ENCODE measurements at places on chromosomes 16 and 17.
A peak's percentile ranks its signal among the peaks of the same experiment; 100 is the strongest.

- DNase-seq, result no peak
Observed at GRCh38 chr16:87993901-87994300, 42.7 kb downstream of the BANP start.

DNA sequence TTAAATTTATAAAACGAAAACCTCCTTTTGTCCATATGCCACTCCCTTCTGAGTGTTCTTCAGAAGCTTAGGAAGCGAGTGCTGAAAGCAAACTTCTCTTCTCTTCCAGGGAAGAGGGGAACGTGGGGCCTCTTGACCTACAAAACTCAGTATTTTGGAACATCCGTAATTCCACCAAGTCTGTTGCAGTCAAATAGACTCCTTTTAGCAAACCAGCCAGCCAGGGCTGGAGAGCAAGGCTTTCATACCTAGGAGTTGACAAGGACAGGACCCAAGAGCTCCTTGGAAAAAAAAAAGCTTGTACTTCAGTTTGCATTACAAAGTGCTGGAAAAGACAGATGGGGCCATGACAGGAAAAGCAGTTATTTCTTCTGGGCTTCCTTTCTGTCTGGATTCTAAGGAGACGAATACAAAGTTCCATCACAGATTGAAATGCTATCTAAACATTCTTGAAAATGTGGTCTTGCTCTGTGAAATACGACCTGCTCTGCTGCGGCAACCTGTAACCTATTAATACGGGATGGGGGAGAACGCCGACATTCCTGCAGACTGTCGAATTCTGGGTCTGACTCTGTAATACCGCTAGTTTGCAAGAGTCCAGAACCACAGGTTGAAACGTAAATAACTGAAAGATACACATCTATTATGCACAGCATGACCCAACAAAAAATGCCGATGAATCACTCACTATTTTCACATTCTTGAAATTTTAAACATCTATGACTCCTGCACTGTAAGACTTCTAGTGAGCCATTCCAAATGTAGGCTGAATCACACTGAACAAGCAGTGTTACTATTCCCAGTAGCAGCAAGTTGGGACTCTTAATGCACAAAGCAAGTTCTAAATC, 20.6 kb downstream of the VPS53 start:
- DNase-seq, result no peak

DNA sequence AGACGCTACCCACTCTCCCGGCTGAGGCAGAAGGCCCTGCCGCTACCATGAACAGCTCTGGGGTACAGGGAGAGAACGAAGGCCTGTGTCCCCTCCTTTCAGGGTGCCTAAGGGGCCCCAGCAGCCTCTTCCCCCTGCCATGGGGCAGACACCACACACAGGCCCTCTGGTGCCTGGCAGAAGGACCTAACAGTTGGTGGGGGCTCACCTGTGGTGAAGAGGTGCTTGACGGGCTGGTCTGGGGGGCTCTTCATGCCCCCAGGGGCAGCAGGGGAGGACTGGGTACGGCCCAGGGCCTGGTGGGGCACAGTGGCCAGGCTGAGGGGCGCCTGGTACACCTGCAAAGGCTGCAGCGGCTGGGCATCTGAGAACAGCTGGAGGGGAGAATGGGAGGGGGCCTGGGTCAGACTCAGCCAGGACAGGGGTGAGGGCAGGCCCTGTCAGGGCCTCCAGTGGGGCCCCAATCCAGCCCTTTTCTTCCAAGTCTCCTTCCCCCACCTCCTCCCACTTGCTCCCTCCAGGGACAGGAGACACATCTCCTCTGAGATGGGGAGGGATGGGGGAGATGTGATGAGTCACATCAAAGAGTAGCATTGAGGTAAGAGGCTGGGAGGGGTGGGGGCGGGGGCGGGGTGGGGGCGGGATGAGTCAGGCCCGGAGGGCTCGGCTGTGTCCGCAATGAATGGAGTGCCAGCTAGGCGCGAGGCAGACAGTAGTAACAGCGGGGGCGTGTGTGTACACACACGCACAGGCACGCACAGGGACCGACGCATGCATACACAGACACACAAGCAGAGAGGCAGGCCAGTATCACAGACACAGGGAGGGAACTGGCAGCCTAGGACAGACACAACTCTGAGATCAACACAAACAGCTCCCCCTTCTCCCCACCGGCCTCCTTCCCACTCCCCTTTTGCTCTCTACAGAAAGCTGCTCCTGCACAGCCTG, 16.1 kb downstream of the G6PC3 start:
- DNase-seq, result no peak

DNA sequence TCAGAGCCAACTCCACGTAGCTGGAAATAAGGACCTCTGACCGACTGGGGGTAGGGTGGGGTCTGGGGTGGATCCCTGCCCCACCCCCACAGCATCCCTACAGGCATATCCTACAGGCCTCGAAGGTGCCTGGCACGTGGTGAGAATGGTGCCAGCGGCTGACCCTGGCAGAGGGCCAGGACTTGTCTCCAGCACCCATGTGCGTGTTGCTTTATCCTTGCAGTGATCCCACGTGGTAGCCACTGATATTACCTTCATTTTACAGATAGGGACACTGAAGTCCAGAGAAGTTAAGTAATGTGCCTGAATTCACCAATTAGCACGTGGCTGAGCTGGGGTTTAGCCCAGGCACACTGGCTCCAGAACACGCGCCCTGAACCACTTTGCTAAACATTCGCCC, 8.3 kb downstream of the ITGAD start:
- no peak for DNase-seq

DNA sequence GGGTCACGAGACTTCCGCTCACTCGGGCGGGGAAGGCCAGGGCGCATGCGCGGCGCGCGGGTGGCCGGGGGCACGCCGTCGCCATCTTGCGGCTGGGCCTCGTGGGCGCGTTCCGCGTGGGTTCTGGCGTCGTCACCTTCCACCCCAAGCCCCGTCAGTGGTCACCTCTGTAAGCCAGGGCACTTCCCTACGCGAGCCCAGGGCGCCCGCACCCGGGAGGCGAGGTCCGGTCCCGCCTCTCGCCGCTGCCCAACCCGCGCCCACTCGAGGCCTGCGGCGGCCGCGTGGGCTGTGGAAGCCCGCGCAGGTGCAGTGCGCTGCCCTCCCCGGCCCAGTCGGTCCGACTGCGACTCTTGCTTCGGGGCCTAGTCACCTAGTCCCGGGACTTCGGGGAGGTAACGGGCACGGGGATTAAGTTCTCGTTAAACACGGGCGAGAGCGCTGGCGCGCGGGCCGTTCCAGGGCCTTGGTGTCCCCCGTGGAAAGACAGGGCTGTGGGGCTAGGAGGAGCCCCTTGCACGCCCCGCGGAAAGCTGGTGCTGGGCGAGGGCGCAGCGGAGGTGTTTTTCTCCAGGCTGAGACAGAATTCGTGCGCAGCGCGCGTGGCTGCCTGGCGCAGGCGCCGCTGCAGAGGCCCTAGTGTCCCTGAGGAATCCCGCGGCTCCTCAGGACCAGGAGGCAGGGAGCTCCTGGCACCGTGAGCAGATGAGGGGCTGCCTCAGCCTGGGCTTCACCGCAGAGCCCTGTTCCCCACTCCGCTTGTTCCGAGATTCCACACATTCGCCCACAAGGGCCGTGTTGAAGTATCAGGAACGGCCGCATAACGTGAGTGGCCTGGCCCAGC, 472 bp upstream of the ARHGDIA start:
- peak; percentile 96 for DNase-seq

GRCh38 chr16:77223184-77223583, 24.0 kb downstream of the SYCE1L start:
- peak; percentile 24 for DNase-seq

GRCh38 chr17:66663041-66663606, 171.8 kb upstream of the CACNG5 start:
- DNase-seq, result no peak

- no peak for DNase-seq
Observed at GRCh38 chr16:13438064-13438463, 481.9 kb upstream of the ERCC4 start.

- DNase-seq, result peak; percentile 57
Observed at GRCh38 chr16:50245417-50246298, 20.7 kb upstream of the ADCY7 start.

GRCh38 chr16:66616169-66616568, 11.7 kb downstream of the CMTM3 start:
- no peak for DNase-seq

GRCh38 chr16:24111724-24112302, 144.3 kb upstream of the CACNG3 start:
- DNase-seq, result no peak

DNA sequence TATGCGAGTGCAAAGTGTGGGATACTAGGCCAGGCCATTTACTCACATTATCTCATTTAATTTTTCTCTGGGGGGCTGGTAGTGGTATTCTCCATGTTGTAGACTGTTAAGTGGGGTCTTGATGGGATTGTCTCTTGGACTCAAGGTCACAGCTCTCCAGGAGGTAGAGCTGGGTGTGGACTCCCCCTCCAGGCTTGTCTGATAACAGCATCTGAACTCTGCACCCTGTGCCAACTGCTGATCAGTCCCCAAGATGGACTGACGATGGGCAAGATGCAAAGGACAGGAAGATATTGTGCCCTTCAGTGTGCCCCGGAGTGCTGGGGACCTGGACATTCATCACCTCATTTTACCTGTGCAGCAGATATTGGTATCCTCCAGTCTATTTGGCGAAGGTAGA, 147.8 kb downstream of the MSI2 start:
- no peak for DNase-seq

DNA sequence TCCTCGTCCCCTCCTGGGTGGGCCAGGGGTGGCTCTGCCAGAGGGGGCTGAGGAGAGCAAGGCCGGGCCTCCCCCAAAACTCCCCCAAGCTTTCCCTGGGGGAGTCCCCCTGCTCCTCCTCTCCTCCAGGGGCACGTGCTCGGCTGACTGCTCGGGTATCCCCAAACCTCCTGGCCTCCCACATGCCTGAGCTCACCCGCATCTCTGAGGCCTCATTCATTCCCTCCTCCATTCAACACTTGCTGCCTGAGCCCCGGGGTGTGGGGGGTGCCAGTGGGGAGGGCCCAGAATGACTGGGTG, 83.1 kb downstream of the RTN4RL1 start:
- DNase-seq, result no peak

DNA sequence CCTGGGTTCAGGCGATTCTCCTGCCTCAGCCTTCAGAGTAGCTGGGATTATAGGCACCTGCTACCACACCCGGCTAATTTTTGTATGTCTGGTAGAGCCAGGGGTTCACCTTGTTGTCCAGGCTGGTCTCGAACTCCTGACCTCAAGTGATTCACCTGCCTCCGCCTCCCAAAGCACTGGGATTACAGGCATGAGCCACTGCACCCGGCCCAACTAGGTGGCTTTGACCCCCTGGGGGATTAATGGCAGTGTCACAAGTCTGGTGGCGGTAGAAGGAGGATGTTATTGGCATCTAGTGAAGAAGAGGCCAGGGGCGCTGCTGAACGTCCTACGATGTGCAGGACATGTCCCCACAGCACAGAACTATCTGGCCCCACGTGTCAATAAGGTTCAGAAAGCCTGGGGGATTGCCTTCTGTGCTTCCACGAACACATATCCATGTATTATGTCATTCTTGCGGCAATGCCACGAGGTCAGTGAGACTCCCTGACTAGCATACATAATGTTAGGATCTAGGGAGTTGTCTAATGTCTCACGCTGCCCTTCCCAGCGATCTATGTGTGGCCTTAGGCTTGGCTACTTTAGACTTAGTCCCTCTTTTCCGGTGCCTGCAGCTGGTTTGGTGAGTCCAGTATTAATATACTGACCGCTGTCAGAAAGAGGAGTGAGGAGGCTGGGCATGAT, 75.8 kb downstream of the ABCC6 start:
- no peak for DNase-seq

- no peak for DNase-seq
Observed at GRCh38 chr16:57612494-57612893, 15.9 kb upstream of the ADGRG1 start.

- DNase-seq, result no peak
Observed at GRCh38 chr17:80528536-80528935, 16.1 kb upstream of the RPTOR start.

DNA sequence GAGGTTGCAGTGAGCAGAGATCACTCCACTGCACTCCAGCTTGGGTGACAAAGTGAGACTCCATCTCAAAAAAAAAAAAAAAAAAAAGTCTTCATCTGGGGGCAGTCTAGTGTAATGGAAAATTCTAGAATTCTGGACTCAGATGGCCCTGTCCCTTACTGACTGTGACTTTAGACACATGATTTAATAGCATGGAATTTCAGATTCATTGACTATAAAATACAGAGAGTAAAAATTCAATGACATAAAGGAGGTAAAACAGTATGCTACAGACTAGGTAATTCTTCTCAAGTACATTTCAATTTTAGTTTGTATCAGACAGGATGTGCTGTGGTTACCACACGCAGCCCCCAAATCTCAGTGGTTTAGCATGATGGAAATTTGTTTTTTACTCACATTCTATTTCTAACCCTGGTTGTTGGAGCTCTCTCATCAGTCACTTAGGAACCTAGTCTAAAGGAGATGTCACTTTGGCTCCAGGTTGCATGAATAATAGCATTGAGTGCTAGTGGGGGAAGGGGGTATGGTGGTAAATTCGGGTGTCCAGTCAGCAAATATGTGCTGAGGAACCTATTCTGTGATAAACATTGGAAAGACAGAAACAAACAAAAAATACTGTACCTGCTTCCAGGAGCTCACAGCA, 444.0 kb downstream of the XYLT1 start:
- DNase-seq, result peak; percentile 38

DNA sequence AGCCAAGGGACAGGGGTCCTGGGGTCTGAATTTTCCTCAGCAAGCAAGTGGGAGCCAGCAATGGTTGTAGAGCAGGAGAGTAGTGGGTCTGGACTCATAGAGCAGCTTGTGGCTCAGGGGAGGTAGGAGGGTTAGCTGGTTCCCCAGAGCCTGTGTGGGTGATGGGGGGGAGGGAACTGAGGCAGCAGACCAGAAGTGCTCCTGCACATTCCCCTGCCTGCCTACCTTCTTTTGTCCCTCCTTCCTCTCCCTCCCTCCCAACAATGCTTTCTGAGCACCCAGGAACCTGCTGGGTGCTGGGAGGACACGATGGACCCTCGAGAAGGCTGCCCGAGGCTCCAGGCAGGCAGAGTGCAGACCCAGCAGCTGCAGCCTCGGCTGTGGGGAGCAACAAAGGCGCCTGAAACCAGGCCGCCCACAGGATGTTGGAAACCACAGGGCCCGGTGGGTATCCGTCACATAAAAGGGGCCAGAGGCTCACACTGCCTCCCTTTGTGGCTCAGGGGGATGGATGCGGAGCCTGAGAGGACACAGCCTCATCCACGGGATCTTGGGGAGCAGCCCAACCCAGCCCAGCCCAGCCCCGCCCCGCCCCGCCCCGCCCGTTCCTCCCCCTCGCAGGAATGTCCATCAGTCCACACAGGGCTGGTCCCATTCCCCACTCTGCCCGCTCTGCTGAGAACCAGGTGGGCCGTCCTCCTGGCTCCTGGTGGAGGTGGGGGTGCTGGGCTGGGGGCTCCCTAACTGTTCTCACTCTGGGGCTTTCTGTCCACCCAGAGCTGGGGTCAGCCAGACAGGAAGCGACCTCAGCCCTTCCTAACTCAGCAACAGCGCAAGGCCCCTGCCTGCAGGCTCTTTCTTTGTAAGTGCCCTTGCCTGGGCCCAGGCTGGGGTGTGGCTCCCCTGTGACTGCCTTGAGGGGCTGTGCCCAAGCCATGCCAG, 1.7 kb upstream of the NLRC3 start:
- peak; percentile 54 for DNase-seq

- no peak for DNase-seq
Observed at GRCh38 chr17:60528828-60529227, 2.8 kb upstream of the APPBP2 start.
